Activated naive CD4-positive, alpha-beta T cell (primary cell): ENCODE measurements at places on chromosomes 12 and 14.

DNA sequence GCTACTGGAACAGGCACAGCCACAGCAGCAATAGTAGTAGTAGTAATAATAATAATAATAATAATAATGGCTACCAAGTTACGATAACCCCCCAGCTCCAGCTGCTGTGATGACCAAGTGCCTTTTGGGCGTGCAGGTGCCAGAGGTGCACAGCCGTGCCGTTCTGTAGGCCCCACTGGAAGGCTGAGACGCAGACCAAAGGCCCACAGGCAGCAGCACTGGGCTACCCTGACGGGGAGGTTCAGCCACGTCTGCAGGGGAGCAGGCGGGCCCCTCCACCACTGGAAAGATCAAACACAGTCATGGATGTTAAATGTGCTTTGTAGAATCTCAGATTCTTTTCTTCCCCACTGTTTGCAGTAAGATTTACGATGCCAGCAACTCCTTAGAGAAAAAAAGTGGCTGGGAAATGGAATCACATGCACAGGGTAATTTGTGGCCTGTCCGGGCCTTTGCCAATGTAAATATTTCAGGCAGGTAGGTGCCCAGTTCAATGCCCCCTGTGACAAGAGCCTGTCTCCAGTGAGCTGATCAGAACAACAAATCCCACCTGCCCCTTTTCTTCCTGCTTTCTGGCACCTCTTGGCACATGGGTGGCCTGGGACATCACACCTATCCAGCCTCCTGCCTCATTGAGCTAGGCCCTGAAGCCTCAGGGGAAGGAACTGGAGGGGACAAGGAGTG lies 32.6 kb downstream of the CCDC85C start:
- no peak for DNase-seq

- DNase-seq = no peak
These were observed 528.5 kb upstream of the CCDC196 start for GRCh38 chr14:65957631-65958205.

DNA sequence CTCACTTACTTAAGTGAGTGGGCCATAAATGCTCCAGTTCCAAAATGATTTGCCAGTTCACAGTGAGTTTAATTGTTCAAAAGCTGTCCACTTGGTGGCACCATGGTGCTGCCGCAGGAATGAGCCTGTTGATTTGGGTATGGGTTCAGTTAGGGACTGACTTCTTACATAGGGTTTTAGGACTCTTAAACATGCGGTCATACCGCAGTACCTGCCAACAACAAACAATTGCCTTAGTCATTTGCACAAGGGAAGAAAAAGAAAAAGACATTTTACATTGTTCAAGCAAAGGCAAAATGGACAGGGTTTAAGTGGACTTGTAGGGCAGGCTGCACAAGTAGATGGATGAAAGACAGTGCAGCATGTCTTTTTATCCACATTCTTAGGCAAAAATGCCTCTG lies 80.0 kb upstream of the DBX2 start:
- peak; percentile 5 for DNase-seq

DNA sequence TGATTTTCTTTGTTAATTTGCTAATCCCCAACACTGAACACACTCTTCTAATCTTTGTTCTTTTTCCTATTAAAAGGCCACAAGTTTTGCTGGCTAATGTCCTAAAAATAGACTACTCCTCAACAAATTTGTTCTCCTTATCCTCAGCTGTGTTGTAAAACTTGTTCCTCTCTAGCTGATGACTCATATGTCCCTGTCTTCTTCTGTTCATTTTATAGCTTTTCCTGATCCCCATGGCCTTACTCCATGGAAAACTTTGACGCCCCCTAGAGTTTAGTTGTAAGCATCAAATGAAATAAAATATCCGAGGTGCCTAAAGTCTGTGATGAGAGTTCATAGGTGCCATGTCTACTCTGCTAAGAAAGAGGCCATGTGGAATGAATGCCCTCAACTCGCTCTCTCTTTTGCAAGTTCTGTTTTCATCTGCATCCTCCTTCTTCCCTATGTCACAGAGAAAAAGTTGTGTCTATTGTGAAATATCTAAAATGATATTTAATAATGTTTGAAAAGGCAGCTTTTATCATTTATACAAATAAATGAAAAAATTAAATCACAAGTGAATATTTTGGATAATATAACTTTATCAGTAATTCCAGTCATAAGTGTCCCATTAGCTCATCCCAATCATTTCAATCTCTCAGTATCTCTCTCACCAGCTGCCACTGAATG lies 237.9 kb downstream of the IPO8 start:
- DNase-seq = no peak

- no peak for DNase-seq
These were observed 7.8 kb downstream of the NEK9 start for GRCh38 chr14:75119056-75119455.

DNA sequence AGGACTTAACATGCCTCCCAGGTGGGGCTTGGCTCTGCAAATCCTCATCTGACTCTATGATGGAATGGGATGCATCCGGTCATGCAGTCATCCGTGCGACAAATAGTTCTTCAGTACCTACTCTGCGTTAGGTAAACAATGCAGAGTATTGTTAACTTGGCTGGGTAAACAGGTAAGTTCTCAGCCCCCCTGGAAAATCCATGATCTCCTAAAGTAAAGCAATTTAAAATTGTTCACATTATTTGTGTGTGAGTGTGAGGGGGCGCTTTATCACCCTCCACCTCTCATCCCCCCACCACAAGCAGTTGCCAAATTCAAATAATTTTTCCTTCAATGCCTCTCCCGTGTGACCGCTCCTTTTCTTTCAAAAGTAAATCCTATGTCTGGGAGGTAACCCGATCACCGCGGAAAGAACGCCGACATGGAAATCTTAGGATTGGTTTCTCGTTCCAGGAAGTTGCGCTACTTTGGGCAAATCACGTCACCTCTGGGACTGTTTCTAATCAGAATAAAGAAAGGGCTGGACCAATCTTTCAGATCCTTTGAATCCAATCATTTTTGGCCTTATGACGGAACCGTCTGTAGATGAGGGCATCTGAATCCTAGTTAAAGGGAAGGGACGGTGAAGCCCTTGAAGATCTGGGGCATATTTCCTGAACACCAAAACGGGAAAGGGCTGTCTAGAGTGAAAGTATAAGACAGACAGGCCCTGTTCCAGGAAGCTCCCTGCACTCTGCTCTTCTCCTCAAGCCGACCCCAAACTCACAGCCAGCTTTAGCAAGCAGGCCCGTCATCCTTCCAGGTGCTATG lies 44.0 kb upstream of the SINHCAF start:
- no peak for DNase-seq

DNA sequence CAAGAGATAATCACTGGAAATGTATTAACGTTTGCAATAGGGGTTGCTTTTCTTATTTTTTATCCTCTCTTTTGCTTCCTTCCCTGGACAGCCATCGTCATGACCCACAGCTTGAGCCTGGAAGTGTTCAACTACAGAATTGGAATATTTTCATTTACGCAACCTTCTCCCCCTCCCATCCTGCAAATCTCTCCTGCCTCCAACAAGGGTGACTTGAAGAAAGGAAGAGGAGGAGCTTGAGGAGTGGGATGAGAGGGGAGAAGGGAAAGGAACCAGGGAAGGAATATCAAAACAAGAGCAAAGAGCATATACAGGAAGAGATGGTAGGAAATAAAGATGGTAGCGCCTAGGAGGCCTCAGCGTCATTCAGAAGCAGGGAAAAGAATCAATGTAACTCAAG lies 1.6 kb upstream of the MANSC4 start:
- no peak for DNase-seq

DNA sequence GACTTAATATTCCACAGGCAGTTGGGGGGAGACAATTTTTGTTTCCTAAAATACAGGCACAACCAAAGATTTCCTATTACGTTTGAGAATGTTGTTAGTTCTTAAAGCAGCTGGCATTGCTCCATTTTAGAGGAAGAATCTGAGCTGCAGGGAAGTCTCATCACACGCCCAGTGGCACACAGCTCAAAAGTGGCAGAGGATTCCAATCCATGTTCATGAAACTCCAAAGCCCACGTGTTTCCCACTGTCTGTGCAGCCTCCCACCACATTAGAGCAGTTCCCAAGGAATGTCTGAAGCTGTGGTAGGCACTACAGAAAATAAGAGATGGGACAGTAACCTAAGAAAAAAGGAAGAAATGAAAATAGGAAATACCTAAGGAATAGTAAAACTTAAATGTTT lies 6.1 kb upstream of the IL26 start:
- no peak for DNase-seq

DNA sequence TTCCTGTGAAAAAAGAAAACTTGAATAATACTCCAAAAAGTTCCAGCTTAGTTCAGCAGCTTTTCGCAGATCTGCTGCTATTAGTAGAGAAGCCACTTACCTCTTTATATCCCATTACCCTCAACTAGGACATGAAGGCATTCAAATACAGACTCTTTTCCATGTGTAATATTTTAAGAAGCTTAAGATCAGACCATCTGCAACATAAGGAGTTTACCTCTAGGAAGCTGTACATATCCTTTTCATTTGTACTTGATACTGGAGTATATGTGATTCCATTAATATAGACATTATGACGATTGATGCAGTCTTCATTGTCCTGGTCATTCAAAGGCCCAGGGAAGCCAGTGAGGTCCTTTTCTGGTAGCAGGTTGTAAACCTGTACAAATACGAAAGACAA lies 20.4 kb downstream of the A2M start:
- no peak for DNase-seq

GRCh38 chr12:124734224-124734788 lies 129.4 kb downstream of the SCARB1 start:
- DNase-seq = no peak
